OCI-LY7 (cell line): ENCODE measurements at places on chromosomes 1 and 21. TPM values are rescaled to one million over a fixed set of nuclear protein-coding genes. Genes with fewer than 3 reads are reported as not detected.
A peak's percentile ranks its signal among the peaks of the same experiment; 100 is the strongest.

- DNase-seq, result no peak
These were observed 22.1 kb downstream of the EIF2D start for GRCh38 chr1:206590025-206590758.

DNA sequence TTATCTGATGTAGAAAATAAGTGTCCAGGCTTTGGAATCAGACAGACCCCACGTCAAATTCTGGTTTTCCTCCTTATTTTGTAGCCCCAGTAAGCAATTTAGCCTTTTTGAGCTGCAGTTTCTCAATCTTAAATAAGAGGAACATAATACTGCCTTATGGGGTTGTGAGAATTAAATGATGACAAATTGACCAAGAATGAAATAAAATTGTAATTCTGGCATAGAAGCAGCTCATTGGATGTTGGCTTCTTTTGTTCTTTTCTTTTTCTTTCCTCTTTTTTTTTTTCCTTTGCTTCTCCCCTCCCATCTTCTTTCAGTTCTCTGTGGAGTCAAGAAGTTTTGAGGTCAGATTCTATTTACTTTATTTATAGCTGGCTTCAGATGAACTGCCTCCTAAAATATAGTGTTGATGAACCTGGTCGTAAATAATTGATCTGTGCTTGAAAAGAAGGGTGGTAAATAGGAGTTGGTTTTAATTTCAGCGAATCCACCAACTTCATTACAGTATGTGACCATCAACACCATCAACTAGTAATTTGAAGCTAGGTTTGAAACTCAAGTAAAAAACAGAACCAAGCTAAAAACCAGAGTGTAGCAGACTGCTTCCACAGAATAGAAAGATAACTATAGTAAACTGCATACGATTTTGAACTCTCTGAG lies 81.1 kb downstream of the CACHD1 start:
- DNase-seq, result no peak

DNA sequence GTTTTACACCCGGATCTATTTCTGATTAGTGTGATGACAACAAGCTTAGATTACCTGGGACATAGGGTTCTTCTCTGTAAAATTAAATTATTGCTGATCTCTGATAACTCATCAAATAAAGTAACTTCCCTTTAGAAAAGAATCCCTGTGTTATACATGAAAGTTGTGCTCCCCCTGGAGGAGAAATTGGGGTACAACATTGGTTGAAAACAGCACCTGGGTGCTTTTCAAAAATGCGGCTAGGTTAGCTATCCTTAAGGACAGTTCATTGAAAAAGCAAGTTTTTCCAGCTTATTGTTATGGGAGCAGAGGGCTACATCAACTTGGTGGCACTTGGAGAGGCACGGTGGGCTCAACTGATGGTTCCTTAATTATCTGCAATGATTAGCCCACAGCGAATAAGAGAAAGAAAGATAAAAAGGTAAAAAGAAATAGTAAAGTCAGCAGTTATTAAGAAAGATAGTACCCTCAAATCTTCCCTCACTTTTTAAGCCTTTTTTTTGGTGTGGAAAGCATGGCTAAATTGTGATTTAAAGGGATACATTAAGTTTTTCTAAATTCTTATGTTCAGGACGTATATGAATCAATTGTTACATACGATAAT lies 97.8 kb downstream of the FMN2 start:
- DNase-seq, result peak; percentile 46

- peak; percentile 52 for DNase-seq
These were observed 6.3 kb upstream of the TMEM39B start for GRCh38 chr1:32066489-32066873.

DNA sequence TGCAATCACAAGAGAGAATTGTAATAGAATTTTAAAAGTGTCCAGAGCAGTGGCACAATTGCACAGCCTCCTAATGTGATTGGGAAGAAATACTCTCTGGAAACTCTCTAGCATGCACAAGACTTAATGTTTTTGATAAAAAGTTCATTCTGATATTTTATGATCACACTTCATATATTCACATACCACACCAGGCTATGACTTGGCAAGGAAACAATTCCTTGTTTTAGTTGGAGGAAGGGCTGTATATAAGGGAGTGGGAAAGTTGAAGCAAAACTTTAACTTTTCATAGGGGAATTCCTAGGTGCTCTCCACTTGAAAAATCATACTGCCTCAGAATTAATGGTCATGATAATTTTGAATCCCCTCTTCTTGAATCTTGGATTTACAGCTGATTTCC lies 61.5 kb upstream of the ASB17 start:
- DNase-seq, result no peak

DNA sequence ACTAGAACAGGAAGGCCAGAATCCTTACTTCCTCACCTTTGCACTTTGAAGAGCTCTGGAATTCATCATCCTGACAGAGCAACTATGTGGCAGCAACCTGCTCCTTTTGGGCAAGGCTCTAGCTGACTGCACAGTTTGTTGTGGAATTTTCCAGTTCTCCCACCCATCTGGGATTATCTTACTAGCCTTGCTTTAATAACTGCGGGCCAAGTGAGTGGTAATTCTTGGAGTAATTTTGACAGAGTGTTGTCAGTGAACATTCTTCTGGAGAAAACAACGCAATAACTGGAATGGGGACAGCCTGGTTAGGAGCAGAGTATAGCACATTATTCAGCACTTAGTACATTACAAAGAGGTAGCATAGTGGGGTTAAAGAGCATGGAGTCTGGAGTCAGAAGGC lies 75.3 kb downstream of the NTMT2 start:
- no peak for DNase-seq

DNA sequence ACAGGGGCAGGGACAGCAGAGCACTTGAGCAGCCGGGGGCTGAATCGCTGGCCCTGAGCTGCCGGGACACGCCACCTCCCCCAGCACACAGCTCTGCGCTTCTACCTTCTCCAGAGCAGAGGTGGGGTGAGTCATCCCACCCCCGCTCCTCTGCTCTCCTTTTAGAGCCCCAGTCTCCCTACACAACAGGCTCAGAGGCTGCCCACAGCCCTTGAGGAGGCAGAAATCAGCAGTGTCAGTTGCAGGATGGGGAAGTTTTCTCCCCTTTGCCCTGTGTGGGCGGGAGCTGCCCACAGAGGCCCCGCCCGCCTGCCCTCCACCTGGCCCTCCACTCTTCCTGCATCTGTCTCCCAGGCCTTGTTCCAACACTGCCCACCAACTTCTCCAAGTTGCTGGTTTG lies 94.6 kb downstream of the STUM start:
- DNase-seq, result peak; percentile 46

DNA sequence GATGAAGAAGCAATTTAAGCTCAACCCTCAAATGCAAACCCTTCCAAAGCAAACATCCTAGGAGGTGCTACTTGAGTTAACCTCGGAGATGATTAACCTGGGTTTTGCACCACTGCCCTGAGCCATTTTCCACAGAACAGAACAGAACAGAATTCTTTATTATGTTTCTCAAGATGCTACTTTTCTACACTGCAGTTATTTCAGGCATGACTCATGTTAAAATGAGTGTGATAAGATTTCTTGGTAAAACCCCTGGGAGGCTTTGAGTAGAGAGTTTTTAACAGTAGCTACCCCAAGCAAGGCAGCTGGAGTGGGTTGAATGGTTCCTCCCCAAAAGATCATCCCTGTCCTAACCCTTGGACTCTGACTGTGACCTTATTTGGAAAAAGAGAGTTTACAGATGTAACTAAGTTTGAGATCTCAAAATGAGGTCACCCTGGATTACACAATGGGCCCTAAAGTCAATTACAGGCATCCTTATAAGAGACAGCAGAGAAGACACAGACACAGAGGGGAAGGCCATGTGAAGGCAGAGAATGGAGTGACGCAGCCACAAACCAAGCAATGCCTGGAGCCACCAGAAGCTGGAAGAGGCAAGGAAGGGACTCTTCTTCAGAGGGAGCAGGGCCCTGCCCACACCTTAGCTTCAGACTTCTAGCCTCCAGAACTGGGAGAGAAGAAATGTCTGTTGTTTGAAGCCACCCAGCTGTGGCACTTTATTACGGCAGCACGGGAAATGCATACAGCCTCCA lies 153.4 kb downstream of the ETS2 start:
- DNase-seq, result no peak

DNA sequence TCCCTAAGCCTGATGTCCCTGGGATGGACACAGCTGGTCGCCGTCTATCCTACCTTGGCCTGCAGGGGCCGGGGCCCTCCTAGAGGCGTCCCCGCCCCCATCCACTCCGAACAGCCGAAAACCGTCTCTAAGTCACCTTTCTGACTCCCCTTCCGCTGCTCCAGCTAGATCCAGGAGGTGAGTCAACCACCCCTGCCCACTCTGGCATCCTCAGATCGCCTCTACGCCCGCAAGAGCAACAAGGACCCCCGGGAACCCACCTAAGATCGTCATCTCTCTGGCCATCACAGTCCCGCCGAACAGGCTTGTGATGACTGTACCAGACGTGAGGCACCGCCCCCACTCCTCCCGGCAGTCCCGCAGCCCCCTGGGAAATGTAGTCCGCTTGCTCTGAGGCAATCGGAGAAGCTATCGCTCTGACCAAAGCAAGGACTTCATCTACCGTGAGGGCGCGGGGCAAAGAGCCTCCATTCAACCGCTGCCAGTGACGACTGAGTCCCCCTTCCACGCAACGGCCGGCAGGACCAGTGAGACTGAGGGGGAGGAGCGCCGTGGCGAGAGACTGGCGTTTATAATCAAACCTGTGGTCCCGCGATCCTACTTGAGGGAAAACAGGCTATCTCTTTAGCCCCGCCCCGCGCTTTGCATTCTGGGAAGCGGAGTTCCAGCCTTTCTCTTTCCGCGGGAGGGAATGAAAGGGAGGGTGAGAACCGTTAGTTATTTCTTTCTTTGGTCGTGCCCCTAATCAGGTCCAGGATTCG lies at the start of gene HSPA13:
HSPA13 (minus strand) TSS at position 312 of the 761 bp plus-strand sequence; CDS start at position 285, 27 bp downstream.
- peak; percentile 99 for DNase-seq

- DNase-seq, result peak; percentile 21
These were observed 7.4 kb downstream of the SLC16A4 start for GRCh38 chr1:110383251-110383990.

GRCh38 chr1:71745326-71745725 lies 537.0 kb downstream of the NEGR1 start:
- DNase-seq, result no peak

DNA sequence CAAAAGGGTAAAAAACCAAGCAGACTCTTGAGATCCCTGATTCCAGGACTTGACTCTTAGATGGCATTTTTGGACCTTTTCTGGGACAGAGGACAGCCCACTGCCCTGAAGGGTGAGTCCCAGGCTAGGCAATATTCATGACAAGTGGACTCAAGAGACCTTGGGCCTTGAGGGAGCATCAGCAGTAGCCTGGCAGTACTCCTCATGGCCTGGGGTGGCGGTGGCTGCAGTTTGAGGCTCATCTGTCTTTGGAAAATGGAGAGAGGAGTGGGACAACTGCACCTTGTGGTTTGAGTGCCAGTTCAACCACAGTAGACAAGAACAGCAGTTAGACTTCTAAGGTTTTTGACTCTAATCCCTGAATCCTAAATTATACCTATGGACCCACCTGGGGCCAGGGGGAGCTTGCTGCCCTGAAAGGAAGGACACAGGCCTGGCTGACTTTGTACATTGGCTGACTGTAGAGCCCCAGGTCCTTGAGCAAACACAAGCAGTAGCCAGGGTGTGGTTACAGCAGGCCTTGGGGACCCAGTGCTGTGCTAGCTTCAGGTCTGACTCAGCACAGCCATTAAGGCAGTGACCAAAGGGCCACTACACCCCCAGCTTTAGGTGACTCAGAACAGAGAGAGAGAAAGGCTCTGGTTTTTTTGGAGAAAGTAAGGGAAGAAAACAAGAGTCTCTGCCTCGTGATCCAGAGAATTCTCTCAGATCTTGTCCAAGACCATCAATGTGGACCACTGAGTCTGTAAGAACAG lies 1023.2 kb downstream of the KCNT2 start:
- no peak for DNase-seq

GRCh38 chr1:117366177-117367045 lies 838 bp upstream of the MAN1A2 start:
- peak; percentile 85 for DNase-seq

GRCh38 chr1:75014250-75014649 lies 119.9 kb upstream of the LHX8 start:
- no peak for DNase-seq

DNA sequence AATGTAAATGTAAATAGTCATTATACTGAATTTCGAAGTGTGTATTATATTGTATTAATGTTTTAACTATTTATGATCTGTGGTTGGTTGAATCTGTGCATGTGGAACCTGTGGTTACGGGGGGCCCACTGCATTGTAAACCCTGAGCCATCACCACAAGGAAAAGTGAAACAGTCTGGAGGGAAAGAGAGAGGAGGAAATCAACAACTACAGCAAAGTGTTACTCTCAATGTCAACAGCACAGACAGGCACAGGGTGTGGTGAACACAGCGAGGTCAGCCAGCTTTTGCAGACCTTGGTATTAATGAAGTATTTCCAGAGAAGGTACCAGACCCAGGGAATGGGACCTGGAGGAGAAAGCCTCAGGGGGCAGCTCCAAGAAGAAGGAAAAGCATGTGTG lies 37.1 kb upstream of the BACE2 start:
- DNase-seq, result no peak

- DNase-seq, result no peak
These were observed 15.3 kb downstream of the BEND5 start for GRCh38 chr1:48761411-48761810.

DNA sequence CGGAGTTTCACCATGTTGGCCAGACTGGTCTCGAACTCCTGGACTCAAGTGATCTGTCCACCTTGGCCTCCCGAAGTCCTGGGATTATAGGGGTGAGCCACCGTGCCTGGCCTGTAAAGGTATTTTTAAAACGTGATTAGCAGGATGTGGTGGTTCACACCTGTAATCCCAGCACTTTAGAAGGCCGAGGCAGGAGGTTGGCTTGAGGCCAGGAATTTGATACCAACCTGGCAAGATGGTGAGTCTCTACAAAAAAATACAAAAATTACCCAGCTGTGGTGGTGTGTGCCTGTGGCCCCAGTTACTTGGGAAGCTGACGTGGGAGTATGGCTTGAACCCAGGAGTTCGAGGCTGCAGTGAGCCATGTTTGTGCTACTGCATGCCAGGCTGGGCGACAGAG lies 43.3 kb upstream of the SOD1 start:
- no peak for DNase-seq

DNA sequence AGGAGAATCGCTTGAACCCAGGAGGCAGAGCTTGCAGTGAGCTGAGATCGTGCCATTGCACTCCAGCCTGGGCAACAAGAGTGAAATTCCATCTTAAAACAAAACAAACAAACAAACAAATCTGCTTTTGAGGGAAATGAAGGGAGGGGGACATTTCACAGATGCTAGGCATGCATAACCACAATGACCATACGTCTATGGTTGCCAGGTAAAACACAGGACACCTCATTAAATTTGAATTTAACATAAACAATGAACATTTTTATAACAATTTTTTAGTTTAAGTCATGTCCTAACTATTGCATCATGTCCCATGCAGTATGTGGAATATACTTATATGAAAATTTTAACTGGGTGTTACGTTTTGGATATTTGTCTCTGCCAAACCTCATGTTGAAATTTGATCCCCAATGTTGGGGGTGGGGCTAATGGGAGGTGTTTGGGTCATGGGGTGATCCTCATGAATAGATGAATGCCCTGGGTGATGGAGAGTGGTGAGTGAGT lies 31.0 kb upstream of the ZBTB18 start:
- no peak for DNase-seq

Gene CASP9
- 17.3 and 17.6 TPM in 2 replicates for total RNA-seq

Gene MYBPH
- not detected in 2 replicates for total RNA-seq

Gene UBE2U
- not detected in 2 replicates for total RNA-seq

Gene HSD3B1
- total RNA-seq, result not detected in 2 replicates

Gene PIGP
- 35.4 and 38.8 TPM in 2 replicates for total RNA-seq

Gene SLC1A7
- not detected in 2 replicates for total RNA-seq

Gene TRIM63
- not detected in 2 replicates for total RNA-seq

Gene PYHIN1
- total RNA-seq, result 18.2 and 34.6 TPM in 2 replicates
